Urothelium cell line (cell line): ENCODE measurements at places on chromosomes 12 and 14.

- DNase-seq = no peak
Measured at GRCh38 chr12:110669193-110669502, 19.8 kb downstream of the HVCN1 start.

DNA sequence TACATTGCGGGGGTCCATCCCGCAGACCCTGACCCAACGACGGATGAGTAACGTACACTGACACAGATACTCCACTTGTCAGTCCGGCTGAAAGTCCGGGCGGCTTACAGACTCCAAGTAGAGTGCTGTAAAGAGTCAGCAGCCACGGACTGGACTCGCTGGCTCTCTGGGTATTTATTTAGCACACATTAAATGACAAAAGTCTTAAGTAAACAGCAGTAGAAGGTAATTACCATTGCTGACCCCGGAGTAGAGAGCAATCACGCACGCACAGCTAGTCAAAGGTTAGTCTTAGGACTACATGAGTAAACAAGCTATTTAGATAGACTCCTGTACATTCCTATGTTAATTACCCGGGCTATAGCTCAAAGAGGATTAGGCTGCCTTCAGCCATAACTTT, 780.9 kb downstream of the RPS29 start:
- no peak for DNase-seq

- no peak for DNase-seq
Measured at GRCh38 chr12:84891106-84891838, 21.3 kb downstream of the SLC6A15 start.

- peak; percentile 87 for DNase-seq
Measured at GRCh38 chr14:56351861-56352260, 227.7 kb upstream of the TMEM260 start.

DNA sequence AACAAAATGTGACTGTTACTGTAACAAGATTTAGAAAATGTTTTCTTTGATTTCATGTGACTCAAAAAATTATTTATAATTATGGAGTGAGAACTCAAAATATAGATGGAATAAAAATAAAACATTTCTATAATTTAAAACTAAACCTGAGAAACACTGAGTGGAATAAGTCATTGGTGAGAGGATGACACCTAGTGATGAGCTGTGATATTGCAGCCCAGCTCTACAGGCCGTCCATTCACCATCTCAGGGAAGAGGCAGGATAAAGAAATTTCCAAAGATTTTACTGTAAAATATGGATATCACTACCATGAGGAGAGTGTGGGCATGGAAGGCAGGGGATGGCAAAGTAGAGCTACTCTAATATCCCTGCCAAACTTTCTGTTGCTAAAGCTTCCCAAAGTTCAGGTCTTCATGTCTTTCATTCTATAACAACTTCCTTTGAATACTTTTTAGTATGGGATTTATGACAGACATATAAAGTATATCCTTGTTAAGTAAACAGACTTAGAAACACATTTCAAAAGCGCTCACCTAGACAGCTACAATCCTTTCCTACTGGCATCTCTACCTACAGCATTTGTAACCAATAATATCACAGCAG, 308.0 kb downstream of the ITPR2 start:
- peak; percentile 16 for DNase-seq

GRCh38 chr12:100138048-100138802, 4.4 kb downstream of the BLTP3B start:
- no peak for DNase-seq

GRCh38 chr12:113647048-113647447, 175.4 kb upstream of the LHX5 start:
- DNase-seq = no peak
